ENCODE measurements at places on chromosomes 3 and 15.

- no peak for DNase-seq
These were observed 3.9 kb upstream of the CAMKV start for GRCh38 chr3:49873623-49874022.

GRCh38 chr3:70464876-70465275 lies 152.4 kb upstream of the MDFIC2 start:
- no peak for DNase-seq

- no peak for DNase-seq
These were observed 594.1 kb downstream of the FGF12 start for GRCh38 chr3:192133271-192133670.

- DNase-seq, result peak; percentile 6
These were observed 417.4 kb upstream of the NAALADL2 start for GRCh38 chr3:174441588-174442301.

DNA sequence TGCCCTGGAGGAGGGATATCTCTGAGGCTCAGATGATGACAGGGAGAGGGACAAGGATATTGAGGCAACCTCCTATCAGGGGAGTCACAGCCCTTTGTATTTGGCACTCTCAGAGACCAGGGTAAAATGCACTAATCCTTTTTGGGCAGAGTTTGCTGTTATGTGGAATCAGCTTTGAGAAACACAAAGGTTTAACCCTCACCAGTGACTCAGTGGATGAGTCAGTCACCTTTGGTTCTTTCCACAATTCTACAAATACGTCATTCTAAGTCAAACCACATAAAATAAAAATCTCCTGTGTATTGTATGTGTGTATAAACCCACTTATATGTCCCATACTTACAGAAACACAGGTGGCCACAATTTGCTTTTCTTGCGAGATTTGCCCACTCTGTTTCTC lies 5.1 kb downstream of the LSAMP start:
- no peak for DNase-seq

- no peak for DNase-seq
These were observed 27.0 kb downstream of the PTH1R start for GRCh38 chr3:46904303-46905212.

GRCh38 chr15:94297558-94297957 lies 66.2 kb downstream of the MCTP2 start:
- DNase-seq, result peak; percentile 39

DNA sequence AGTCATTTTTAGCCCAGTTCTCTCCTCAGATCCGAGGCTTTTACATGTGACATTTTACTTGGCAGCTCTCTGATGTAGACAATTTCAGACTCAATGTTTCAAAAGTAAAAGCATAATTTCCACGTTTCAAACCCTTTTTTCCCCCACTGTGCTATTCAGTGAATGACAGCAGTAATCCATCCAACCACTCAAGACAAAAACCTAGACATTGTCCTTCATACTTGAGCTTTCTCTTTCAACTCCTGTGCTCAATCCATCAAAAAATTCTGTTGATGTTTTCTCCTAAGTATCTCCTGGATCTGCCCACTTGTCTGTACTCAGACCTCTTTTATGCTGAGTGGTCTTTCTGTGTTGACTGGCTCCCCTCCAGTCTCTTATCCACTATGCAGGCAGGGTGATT lies 214.7 kb downstream of the CHL1 start:
- no peak for DNase-seq

- no peak for DNase-seq
These were observed 856 bp downstream of the ZBTB38 start for GRCh38 chr3:141368925-141369794.

DNA sequence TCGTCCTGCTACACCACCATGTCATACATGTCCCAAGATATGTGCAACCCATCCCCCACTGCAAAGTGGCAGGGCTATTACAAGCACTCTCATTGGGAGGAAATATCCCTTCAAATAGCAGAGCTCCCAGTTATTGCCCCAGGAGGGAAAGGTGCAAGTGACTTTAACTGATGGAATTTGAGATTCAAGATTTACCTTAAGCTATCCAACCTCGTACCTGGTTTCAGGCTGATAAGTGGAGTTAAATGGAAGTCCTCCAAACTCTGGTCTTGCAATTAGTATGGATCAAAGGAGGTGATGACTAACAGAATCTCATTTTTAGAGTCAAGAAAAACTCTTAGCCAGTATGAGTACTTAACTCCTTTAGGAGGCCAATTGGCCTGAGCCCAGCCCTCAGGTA lies 2.1 kb downstream of the SLCO2A1 start:
- no peak for DNase-seq
